IPS DF 19.7 (cell line): ENCODE measurements at places on chromosomes 11 and 22.

- no peak for DNase-seq
Observed at GRCh38 chr11:40161854-40162410, 1297.5 kb downstream of the LRRC4C start.

DNA sequence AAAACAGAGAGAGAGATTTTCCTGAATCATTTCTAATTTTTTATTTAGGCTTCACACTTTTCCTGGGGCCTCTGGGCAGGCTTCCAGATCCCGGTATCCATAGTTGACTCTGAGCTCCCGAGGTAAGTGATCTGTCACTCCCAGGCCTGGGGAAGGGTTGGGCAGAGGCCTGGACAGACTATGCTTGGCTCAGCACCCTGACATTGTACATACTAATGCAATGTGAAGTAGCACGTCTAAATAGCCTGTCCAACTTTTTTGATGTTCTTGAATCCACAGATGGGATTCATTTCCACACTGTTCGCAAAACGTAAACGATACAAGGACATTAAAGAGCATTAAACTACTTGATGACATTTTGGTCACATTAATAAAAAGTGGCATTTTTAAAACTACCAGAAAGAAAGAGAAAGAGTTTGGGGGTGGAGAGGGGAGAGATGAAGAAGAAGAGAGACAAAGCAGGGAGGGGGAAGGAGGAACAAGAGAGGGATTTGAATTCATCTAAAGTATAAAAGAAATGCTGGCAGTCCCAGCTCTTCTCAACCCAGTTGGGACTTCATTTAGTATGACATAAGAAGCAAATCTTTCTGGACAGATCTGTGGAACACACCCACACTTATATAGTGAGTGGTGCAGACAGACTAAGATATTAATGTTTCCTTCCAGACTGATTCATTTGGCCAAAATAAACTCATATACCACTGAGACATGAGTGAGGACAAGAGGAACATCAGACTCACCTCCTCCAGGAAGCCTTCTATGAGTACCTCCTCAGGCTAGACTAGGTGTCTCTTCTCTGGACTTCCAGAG, 514.2 kb downstream of the SOX6 start:
- DNase-seq = no peak

DNA sequence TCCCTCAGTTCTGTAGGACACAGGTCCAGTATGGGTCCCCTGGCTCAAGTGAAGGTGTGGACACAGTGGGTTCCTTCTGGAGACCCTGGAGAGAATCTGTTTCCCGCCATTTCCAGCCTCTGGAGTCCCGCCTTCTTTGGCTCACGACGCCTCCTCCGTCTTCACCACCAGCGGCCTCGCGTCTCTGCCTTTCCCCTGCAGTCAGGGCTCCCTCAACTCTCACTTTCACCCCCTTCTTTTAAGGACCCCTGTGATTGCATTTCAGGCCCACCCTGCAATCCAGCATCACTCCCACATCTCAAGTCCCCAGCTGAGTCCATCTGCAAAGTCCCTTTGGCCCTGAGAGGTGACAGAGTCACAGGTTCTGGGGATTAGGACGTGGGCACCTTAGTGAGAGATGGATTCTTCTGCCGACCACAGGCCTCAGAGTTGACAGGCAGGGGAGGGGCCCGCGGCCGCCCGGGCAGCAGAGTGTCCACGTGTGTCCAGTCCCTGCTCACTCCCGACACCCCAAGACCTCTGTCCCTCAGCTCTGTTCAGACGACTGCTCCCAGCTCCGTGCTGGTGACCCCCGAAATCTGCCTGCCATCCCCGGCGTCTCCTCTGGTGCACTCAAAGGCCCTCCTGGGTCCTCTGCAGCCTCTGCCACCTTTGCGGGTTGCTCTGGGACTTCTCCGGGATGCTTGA, 36.9 kb upstream of the KRTAP5-7 start:
- DNase-seq = no peak

DNA sequence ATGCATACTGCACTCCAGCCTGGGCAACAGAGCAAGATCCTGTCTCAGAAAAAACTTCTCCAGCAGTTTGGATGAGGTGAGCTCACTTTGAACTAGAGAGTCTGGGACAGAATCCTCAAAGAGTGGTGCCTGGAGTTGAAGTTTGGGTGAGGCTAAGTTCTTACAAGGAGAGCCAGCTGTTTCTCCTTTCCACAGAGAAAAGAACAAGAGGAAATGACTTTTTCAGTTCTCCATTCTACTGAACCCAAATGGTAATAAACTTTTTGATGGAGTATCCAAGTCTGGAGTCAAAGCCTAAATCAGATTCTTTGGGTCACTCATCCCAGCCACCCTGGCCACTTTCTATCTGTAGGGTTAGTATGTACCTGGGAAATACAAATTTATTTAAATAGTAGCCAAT, 102.7 kb downstream of the TRAF6 start:
- no peak for DNase-seq

DNA sequence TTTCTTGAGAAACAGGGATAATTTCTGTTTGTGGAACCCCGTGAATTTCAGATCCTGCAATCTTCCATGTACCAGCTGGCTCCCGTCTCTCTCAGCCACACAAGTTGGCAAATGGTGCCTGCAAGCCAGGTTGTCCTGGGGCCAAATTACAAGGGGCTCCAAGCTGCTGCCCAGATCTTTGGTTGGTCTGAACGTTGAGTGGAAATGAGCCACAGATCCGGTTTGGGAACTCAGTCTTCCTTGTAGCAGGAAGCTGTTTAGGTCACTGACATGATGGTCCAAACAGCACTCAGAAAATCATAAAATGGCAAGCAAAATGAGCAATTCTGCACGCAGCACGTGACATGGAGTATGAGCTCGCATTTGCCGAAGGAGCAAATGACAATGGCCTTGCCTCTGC, 1496.4 kb downstream of the TBC1D22A start:
- no peak for DNase-seq

DNA sequence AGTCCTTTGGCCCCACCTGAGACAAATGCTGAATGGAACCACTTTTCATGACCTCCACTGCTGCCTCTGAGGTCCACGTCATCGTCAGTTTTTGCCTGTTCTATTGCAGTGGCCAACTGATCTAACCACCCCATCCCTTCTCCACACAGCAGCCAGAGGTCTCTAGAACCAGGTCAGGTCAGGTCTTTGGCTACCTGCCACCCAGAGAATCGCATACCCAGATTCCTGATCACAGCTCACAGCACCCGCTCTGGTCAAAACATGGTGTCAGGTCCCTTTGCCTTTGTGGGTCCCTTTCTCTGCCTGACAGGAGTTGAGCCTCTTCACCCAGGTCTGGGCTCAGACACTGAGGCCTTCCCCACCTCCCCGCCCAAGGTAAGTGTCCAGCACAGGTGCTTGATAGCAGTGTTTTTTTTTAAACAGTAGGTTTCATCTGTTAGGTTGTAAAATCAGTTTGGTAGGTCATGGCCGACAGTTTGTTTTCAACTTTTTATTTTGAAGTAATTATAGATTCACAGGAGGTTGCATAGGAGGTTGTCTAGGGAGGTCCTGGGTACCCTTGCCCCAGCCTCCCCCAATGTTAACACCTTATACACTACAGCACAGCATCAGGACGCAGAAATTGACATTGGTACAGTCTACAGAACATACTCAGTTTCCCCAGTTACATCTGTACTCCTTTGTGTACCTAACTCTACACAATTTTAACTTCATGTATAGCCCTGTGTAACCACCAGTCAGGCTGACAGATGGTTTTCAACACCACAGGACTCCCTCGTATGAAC, 6.9 kb downstream of the C22orf39 start:
- DNase-seq = no peak

GRCh38 chr11:84476581-84476980, 1150.6 kb downstream of the DLG2 start:
- DNase-seq = no peak

- DNase-seq = no peak
Observed at GRCh38 chr11:92865352-92865751, 104.1 kb upstream of the MTNR1B start.

GRCh38 chr11:27830206-27830605, 130.0 kb upstream of the BDNF start:
- no peak for DNase-seq

- DNase-seq = no peak
Observed at GRCh38 chr11:111531687-111532364, 8.7 kb upstream of the LAYN start.

GRCh38 chr11:95499516-95500135, 268.6 kb upstream of the SESN3 start:
- no peak for DNase-seq

DNA sequence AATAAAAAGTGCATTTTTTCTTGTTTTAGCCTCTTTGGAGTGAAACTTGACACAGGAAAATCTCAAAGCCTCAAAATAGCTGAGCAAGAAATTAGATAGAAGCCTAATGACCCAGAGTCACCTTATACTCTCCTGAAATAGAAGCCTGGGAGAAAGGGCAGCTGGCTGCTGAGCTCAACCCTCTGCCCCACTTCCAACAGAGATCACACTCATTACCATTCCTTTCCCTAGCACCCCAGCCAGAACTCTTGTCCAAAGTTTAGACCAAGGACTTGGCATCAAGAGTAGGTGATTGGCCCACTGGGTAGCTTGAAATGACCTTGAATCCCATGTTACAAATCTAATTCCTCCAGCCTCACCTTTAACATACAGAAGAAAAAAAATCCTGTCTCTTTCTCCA, 62.7 kb upstream of the AMOTL1 start:
- no peak for DNase-seq

- DNase-seq = no peak
Observed at GRCh38 chr11:60953781-60954180, 1.8 kb upstream of the SLC15A3 start.

- DNase-seq = no peak
Observed at GRCh38 chr22:42500161-42500835, 19.3 kb downstream of the RRP7A start.

DNA sequence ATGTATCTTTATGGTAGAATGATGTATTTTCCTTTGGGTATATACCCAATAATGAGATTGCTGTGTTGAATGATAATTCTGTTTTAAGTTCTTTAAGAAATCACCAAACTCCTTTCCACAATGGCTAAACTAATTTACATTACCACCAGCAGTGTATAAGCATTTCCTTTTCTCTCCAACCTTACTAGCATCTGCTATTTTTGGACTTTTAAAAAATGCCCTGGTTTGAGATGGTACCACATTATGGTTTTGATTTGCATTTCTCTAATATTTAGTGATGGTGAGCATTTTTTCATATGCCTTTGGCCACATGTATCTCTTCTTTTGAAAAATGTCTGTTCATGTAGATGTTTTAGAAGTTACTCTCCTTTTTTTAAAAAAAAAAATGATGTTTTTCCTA, 142.0 kb downstream of the METTL15 start:
- no peak for DNase-seq

- DNase-seq = no peak
Observed at GRCh38 chr11:92810423-92811064, 158.9 kb upstream of the MTNR1B start.
